ENCODE measurements at places on chromosomes 12 and 14.

GRCh38 chr12:94500831-94501567, 41.3 kb upstream of the CEP83 start:
- DNase-seq = no peak

DNA sequence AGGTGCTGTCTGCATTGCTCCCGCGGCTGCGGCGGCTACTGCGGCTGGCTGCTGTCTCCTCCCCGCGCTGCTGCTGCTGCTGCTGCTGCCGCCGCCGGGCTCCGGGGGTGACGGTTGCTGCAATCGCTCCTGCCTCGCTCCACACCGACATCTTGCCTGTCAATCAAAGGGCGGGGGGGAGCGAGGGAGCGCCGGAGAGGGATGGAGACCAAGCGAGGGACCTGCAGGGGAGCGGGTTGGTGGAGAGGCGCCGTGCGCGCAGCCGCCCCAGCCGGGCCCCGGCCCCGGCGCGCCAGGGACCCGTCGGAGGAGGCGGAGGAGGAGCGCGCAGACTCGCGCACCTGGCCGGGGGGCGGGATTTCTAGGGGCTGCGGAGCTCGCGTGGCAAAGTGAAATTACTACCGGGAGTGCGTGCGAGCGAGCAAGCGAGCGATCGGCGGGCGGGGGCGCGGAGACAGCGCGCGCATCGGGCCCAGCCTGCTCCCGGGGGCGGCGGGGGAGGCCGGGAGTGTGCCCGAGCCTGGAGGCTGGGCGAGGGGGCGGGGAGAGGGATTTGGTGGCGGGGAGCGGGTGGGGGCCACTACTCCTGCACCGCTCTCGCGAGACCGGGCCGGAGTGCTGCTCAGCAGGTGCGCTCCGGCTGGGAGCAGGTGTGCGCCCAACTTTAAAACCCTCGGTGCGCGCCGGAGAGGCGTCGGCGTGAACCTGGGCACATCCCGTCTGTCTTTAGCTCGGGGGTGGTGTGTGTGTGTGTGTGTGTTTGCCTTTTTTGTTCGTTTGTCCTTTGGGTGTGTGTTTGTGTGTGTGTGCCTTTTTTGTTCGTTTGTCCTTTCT, at the start of gene KSR2:
TSS of gene KSR2 (minus strand) at position 165 of the 834 bp plus-strand sequence. CDS start 735 bp downstream, outside the sequence.
- DNase-seq = peak; percentile 62

GRCh38 chr12:54983536-54984101, 943 bp downstream of the TESPA1 start:
- peak; percentile 39 for DNase-seq

- peak; percentile 70 for DNase-seq
Observed at GRCh38 chr14:76904740-76905569, 78.7 kb downstream of the LRRC74A start.
